Stimulated activated CD8-positive, alpha-beta memory T cell treated with anti-CD3 and anti-CD28 coated beads, Interleukin-4, amount 100 ng/mL, for 4 hours (primary cell): ENCODE measurements at places on chromosomes 12 and 14.

DNA sequence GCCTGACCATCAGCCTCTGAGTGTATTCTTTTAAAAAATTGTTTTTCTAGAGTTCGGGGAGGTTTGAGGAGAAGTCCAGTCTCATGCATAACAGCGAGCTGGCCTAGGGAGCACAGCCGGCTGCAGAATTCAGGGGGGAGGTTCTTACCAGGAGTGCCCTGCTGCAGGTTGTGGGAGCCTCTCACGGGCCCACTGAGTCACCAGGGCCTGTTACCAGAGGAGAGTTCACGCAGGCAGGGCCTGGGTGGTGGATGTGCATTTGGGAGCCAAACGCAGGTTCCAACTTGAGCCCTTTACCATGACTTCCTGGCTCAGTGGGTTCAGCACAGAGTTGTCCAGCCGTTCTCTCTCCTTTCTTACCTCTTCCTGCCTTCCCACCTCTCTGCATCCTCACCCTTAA, 14.4 kb downstream of the CD9 start:
- DNase-seq = no peak

GRCh38 chr12:66388517-66388916, 86.2 kb downstream of the HELB start:
- DNase-seq = no peak

GRCh38 chr12:96190413-96191108, 3.6 kb upstream of the ELK3 start:
- DNase-seq = no peak

DNA sequence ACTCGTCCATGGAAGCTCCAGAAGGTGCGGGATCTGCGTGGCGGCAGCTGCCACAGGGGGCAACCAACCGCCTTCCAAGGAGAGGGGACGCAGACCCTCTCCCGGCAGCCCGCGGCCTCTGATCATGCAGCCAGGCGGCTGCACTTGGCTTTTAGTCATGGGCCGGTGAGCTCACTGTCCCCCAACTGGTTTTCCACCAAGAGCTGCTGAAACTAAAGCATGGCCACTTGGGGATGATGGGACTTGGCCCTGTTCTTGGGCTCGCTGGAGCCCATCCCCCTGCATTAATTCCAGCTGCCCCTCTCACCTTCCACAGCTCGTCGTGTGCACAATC, 39.1 kb downstream of the CCDC85C start:
- DNase-seq = no peak

DNA sequence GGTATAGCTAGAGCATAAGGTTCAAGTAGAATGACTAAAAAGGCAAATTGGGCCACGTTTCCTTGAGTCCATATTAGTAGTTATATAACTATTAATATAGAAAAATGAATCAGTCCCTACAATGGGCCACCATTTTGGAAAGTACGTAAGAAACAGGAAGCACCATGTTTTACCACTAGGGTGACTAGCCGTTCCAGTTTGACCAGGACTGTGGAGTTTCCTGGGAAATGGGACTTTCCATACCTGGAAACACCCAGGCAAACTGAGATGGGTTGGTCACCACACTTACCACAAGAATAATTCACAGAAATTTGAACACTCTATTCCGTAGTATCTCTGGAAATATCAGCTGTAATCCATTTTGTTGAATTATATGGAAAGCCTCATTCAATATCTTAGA, 2.1 kb upstream of the MAGOHB start:
- DNase-seq = no peak

DNA sequence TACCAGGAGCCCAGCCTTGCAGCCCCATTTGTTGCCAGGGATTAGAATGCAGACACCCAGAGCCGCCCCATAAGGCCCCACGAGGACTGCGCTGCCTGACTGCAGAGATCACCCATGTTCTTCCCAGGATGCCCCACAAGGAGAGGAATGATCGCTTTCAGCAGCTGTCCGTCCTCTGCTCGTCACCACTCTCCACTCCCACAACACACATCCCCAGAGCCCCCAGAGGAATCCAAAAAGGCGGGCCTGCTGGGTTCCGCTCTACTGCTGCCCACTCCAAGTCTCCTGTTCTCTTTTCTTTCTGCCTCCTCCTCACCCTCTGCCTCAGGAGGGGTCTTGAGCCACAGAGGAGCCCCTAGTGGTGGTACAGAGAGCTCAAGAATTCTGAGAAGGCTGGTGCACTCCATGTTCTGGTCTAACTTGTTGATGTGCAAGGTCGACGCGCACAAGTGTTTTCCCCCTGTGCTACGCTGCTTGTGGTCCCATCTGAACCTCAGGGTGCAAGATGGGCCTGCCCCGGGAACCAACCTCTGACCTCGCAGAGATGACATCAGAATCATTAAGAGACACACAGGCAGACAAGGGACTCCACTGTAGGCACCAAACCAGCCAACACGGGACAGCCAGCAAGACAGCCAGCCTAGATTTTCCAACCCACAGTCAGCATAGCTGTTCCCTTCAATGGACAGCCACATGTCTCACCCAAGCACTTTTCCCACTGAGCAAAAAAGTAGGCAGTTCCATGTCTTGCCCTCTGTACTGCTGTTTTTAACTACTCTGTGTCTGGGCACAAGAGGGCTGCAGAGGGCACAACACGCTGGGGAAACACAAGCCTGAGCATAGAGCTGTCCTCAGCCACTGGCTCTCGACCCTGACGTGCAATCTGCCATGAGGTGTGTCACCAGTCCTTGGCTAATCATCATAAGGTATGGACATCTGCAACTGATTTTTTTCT, 29.9 kb downstream of the PXN start:
- DNase-seq = no peak

- DNase-seq = no peak
Measured at GRCh38 chr12:23025372-23026016, 400.5 kb downstream of the ETNK1 start.

DNA sequence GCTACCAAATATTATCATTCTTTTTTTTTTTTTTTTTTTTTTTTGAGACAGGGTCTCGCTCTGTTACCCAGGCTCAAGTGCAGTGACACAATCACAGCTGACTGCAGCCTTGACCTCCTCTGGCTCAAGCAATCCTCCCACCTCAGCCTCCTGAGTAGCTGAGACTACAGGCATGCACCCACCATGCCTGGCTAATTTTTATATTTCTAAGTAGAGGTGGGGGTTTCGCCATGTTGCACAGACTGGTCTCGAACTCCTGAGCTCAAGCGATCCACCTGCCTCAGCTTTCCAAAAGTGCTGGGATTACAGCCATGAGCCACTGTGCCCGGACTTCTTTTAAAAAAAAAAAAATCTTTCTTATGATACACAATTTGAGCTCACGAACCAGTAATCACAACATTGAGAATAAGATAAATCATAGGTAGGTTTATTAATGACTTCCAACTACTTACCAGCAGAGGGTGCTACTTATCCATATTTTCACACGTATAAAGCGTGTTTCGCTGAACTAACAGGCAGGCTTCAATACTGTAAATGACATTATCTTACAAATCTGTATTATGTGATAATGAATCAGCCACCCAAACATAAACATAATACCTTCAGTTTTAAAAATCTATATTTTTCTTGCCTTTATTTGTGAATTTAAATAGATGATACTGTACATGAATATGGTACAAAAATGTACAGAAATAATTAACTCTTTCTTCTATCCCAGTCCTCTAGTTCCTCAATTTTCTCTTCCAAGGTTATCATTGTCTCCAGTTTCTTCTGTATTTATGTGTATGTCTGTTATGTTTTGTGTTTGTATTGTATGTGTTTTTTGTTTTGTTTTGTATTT, 42.5 kb upstream of the BCAT1 start:
- DNase-seq = no peak

DNA sequence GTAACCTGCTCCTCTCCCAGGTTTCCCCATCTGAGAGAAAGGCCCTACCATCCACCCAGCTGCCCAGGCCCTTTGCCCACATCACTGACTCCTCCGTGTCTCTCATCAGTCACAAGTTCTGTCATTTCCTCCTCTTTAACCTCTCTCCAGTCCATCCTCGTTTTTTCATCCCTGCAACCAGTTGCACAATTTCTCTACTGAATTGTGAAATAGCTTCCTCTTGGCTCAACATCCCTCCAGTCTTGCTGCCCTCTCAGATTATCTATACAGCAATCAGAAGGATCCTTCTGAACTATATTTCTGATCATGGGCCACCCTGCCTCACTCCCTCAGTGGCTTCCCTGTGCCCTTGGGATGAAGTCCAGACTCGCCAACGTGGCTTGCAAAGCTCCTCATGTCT, 6.8 kb downstream of the FAM161B start:
- no peak for DNase-seq

GRCh38 chr12:122951406-122951805, 14.9 kb downstream of the ABCB9 start:
- DNase-seq = no peak

- DNase-seq = no peak
Measured at GRCh38 chr12:110742096-110742717, 484 bp downstream of the PPP1CC start.

DNA sequence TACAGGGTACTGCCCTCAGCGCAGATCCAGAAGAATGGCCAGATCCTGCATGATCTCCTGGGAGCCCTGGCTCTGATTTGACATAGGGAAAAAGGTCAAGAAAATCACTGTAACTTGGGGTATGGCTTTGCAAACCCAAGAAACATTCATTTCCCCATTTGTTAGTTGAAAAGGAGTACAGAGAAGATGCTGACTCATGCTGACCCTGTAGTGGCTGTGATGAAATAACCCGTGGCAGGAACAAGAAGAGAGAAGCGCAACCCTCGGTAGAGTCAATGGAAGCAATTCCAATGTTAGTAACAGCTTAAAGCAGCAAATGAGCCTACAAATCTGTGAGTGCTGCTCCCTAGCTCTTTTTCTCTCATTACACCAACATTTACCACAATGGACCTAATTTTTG, 281.6 kb upstream of the NPAS3 start:
- no peak for DNase-seq

GRCh38 chr12:92899386-92900001, 29.6 kb downstream of the EEA1 start:
- DNase-seq = no peak

DNA sequence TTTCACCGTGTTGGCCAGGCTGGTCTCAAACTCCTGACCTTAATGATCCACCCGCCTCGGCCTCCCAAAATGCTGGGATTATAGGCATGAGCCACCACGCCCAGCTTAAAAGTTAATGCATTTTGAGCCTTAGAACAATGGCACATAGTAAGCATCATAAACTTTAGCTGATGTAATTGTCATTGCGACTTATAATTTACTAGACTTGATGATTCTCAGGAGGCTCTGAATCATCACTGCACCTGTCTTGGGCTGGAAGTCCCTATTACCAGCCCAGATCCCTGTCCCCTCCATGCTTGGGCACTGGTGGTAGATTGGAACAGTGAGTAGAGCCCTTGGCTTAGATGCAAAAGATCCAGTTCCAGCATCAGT, 26.1 kb downstream of the KMT5A start:
- no peak for DNase-seq

DNA sequence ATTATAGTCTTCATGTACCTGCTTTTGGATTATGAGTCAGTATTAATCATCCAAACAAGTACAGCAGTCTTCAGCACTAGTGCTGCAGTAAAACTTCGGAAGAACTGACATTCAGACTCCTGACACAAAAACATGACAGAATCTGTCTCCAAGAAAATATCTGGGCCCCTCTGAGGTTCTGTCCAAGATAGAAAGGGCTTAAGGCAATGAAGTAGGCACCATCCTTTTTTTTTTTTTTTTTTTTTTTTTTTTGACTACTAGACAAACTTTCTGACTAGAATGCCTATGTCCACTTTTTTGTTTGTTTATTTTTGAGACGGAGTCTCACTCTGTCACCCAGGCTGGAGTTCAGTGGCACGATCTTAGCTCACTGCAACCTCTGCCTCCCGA, 112.5 kb downstream of the MED13L start:
- DNase-seq = no peak
